Esophagus squamous epithelium (tissue), 5 donors: ENCODE measurements at places on chromosomes 1 and 21. TPM values are rescaled to one million over a fixed set of nuclear protein-coding genes. Genes with fewer than 3 reads are reported as not detected.

Gene CR1L
- total RNA-seq: not detected

Gene CNIH3
- not detected for total RNA-seq

Gene C1orf105
- not detected for total RNA-seq

Gene NUP210L
- not detected for total RNA-seq

Gene CHI3L1
- total RNA-seq: 0.38 TPM

Gene FCRL6
- not detected for total RNA-seq

Gene FAM131C
- total RNA-seq: 4.5 TPM

Gene IL12RB2
- total RNA-seq: 2.6 TPM
